SW 1271 (cell line): ENCODE measurements at places on chromosomes 6 and 20.

- no peak for DNase-seq
Measured at GRCh38 chr6:30712441-30712945, 4.6 kb downstream of the MDC1 start.

- no peak for DNase-seq
Measured at GRCh38 chr6:159695984-159696383, 2.9 kb upstream of the SOD2 start.

DNA sequence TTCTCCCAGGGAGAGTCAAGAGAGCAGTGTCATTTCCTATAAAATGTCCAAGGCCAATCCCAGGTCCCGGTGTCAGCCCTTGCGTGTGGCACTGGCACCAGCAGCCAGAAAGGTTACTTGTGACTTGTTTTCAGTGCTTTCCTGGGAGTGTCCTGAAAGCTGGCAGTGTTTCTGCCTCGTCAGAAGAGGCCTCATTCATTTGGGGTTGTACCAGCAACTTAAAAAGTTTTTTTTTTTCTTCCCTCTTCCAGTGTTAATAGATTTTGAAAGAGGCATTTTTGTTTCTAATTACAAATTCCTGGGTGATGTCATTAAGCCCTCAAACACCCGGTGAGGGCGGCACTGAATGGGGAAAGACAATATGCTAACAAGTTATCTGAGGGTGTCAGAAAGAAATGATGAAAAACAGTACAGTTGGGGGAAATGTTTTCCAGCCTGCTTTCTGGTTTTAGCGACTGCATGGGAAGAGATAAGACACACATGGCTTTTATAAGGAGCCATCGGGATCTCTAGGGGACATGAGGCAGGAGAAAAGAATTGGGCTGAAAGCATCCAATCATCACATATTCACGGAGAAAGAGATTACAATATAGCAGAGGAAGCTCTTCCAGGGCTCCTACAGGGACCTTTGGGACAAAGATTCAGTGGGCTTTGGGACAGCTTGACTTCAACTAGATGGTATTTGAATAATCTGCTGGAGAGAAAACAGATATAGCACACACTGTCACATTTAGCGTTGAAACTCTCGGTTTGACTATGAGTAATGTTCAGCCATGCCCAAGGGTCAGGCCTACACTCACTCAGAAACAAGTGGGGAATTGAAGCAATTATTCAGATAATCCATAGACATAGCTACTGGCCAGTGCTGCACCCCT is 153.0 kb downstream of the BCAS1 start:
- no peak for DNase-seq

GRCh38 chr20:50336661-50337060 is 146.0 kb downstream of the CEBPB start:
- no peak for DNase-seq

DNA sequence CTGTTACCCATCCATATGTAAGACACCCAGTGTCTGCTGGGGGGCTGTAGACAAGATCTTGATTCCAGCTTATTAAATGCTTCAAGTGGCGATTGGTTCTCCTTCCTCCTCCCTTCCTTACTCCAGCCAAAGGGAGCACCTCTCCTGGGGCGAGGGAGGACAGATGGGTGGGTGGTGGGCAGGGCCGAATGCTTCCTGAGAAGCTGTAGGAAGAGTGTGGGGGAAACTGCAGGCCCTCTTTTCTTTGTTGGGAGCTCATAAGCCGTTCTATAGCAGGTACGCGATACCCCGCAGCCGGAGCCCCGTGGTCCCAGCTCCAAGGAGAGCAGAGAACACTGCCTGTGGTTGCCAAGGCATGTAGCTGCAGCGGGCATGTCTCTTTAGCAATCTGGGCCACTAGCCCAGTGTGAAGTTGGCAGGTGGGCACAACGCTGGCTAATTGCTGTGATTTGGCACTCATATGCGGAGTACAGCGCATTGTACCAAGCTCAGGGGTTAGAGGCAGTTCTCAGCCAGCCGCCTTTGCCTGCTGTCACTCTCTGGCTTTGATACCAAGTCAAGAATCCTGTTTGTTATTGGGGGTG is 14.7 kb upstream of the KCNG1 start:
- no peak for DNase-seq

GRCh38 chr6:143822584-143823024 is 20.5 kb upstream of the LTV1 start:
- DNase-seq = no peak

DNA sequence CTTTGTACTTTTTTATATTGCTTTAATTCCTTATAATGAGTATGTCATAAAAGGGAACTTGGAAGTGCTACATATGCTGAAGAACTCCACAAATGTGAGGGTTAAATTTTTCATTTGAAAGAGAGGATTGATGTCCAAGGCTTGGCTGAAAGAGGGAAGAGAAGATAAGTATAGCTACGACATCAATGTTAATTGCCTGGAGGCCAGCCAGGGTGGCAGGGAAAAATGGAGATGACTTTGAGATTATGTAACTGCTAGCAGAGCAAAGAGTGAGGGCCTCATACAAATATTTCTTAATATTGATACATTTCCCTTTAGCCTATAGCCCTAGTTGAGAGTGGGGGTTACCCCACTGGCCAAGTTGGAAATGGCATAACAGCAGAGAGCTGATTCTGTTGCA is 24.8 kb upstream of the RIMS4 start:
- DNase-seq = no peak

- no peak for DNase-seq
Measured at GRCh38 chr6:167541544-167541943, 216.7 kb downstream of the TTLL2 start.

DNA sequence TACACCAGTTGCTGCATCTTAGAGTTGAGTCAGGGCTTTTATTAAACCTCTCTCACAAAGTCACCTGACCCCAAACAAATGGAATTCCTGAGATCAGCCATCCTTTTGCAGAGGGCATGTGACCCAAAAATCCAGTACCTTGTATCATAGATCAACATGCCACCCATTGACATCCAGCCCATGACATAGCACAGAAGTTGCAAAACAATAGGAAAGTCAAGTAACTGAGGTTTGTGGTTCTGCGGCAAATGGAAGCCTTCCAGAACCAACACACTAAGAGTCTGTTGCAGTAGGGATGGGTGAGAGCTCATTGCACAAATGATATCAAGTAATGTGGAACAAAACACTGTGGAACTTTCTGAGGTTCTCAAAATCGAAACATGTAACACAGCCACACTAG is 111.2 kb downstream of the PDE7B start:
- DNase-seq = no peak
